ENCODE measurements at places on chromosomes 16 and 17. TPM values are rescaled to one million over a fixed set of nuclear protein-coding genes. Genes with fewer than 3 reads are reported as not detected.
A peak's percentile ranks its signal among the peaks of the same experiment; 100 is the strongest.

Gene FAM83G
- 2.8 TPM for total RNA-seq

Gene TP53TG3C
- not detected for total RNA-seq

Gene GGA3
- 28.0 TPM for total RNA-seq

Gene KRTAP1-1
- not detected for total RNA-seq

- DNase-seq = no peak
These were observed 916.9 kb upstream of the SOX9 start for GRCh38 chr17:71203953-71204352.

DNA sequence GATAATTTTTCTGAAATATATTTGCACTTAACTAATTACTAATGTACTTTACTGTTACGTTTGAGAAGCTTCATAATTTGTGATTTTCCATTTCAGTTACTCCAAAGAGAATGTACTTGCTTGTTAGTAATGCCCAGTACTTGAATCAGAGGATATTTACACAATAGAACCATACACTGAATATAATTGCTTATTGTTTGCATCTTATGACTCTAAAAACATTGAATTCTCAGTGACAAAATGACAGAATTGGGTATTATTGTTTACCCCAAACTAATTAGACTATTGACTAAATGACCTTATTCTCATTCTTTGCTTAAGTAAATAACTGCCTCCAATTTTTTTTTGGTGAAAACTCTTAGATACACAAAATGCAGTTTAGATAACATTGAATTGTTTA lies 8.9 kb downstream of the CCP110 start:
- no peak for DNase-seq

DNA sequence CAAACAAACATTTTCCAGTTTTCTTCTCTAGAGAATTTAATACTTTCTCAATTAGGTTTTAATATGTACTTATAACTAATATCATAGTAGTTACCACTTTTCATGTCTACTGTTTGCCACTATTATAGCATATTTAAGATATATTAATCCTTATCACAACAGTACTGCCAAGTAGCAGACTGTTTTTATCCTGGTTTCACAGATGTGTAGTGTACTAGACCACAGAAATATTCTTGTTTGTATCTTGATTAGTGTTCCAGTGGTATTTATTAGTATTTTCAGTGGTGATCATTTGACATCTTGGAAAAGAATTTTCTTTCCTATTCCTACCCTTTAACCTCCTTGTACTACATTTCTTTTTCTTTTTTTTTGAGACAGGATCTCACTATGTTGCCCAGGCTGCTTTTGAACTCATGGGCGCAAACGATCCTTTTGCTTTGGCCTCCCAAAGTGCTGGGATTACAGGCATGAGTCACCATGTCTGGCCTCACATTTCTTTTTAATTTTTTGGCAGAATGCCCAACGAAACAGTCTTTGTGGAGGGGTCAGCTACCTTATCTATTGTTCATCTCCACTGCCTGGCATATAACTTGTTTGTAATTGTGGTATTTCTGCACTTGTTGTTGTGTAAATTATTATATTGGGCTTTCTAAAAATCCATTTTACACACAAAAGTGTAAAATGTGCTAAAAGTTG lies 27.2 kb downstream of the MAP2K4 start:
- DNase-seq = no peak

GRCh38 chr17:65279456-65279855 lies 142.3 kb downstream of the RGS9 start:
- no peak for DNase-seq

DNA sequence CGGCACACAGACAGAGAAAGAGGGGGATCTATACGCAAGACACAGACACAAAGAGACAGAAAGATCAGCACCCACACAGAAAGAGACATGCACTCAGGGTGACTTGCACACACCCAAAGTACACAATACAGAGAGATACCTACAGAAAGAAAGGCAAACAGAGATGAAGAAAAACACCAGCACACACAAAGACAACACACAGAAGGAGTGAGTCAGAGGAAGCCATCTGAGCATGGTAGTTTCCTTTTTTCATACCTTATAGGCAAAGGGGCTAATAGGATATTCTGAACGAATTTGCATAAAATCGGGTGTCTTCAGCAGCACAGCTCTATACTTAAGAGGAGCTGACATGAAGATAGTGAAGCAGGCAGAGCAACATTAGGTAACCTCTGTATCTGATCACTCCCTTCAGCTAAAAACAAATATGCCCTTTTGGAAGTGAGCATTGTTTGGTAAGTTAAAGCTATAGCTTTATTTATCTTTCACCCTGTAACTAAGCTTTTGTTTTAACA lies 198.6 kb downstream of the AATF start:
- no peak for DNase-seq

- DNase-seq = peak; percentile 79
These were observed 60.1 kb downstream of the CYLD start for GRCh38 chr16:50802000-50802399.

GRCh38 chr17:40915721-40916256 lies 21.7 kb downstream of the KRT23 start:
- DNase-seq = no peak

GRCh38 chr16:57446531-57447185 lies 527 bp downstream of the CIAPIN1 start:
- no peak for DNase-seq

- peak; percentile 45 for DNase-seq
These were observed 3.0 kb downstream of the HIRIP3 start for GRCh38 chr16:29992344-29992967.

GRCh38 chr17:17398188-17398942 lies 78.4 kb upstream of the MED9 start:
- no peak for DNase-seq

- no peak for DNase-seq
These were observed 27.0 kb downstream of the MYO1D start for GRCh38 chr17:32849879-32850278.

DNA sequence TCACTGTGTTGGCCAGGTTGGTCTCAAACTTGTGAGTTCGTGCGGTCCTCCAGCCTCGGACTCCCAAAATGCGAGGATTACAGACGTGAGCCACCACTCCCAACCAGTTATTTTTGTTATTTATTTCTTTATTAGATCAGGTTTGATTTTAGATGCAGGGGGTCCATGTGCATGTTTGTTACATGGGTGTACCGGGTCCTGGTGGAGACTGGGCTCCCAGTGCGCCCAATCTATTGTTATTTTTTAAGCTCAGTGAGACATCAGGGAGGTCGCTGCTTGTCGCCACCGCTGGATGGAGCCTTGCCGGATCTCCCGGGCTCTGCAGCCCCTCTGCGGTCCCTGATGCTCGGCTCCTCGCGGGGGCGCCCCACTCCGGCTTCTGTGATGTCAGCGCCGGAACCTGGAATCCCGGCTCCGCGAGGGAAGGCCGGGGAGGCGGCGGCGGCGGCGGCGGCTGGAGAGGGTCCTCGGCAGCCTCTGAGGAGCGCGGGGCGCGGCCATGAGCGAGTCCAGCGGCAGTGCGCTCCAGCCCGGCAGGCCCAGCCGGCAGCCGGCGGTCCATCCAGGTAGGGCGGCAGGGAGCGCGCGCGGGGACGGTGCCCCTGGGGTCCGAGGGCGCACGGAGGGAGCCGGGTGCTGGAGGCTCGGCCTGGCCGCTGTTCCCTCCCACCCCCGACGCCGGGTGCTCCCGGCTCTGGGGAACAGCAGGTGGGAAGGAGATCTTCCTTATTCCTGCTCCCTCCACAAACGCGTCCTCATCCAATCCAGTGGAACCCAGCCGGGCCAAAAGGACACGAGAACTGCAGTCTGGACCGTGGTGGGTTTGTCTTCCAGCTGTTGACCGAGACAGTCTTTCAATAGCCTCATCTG lies at the start of gene TMC7:
Gene TMC7 (plus strand): TSS at position 370 of the 870 bp plus-strand sequence. CDS start 130 bp downstream, at position 500.
- DNase-seq = peak; percentile 87

DNA sequence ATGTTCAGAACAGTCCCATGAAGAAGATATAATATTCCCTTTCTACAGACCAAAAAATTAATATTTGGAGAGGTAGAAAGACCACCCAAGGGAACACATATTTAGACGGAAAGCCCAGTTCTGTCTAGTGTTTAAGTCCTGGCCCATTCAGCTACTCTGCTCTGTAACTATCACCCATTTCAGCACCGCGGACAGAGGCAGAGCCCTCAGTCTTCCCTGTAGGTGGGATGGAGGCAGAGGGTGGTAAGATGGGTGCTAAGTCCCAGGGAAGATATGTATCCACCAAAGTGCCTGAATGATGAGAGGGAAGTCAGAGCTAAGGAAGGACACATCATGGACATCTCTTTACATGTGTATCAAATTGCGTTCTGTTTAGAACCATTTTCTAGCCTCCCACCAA lies 27.8 kb upstream of the C16orf78 start:
- no peak for DNase-seq

GRCh38 chr16:1674751-1675664 lies 3.1 kb upstream of the JPT2 start:
- DNase-seq = no peak

GRCh38 chr16:17403156-17403809 lies 67.5 kb downstream of the XYLT1 start:
- no peak for DNase-seq

DNA sequence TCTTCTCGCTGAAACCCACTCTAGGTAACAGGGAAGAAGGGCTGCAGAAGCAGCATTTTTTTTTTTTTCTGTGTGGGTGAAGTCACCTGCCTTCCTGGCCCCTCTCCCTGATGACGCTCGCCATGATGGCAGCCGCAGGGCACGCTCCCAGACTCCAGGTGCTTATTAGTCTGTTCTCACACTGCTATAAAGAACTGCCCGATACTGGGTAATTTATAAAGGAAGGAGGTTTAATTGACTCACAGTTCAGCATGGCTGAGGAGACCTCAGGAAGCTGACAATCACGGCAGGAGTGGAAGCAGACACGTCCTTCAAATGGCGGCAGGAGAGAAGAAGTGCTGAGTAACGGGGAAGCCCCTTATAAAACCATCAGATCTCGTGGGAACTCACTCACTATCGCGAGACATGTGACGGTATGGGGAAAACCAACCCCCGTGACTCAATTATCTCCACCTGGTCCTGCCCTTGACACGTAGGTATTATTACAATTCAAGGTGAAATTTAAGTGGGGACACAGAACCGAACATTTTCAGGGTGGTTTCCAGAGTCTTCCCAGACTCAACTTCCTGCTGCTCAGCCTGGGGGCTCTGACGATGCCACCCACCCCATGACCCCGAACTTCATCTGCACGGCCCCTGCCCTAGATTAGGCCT lies 34.9 kb upstream of the NLRP1 start:
- no peak for DNase-seq

DNA sequence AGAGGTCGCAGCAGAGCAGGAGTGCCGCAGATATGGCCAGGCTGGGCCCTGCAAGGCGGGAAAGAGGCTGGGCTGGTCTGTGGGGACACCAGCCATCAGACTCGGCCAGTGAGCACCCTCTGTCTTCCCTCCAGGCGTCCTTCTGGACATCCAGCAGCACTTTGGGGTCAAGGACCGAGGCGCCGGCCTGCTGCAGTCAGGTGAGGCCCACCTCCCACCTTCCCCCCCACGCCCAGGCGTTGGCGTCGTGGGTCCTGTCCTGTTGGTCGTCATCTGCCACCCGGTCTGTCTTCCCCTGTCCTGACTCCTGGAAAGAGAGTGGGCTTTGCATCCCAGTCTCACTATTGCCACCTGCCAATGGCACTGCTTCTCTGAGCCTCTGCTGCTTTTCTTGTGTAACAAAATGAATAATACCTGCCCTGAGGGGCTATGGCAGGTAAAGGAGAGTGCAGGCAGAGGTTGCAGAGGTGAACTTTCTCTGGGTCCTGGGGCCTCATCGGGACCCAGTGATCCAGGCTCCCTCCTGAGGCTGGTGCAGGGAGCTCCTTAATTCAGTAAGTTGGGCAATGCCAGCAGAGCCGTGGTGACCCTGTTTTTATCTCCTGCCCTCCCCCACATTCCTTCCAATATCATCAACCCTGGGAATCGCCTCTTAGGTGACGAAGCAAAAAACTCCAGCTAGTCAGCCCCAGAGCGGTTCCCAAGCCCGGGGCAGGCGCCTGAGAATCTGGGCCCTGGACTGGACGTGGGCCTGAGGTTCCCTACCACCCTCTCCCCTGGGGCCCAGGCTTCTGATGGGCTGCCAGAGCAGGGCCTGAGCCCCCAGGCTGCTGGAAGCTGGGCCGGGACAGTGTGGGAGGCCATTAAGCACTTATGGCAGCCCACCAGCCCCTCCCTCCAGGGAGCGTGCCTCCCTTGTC lies 14.7 kb downstream of the SPNS2 start:
- DNase-seq = no peak

DNA sequence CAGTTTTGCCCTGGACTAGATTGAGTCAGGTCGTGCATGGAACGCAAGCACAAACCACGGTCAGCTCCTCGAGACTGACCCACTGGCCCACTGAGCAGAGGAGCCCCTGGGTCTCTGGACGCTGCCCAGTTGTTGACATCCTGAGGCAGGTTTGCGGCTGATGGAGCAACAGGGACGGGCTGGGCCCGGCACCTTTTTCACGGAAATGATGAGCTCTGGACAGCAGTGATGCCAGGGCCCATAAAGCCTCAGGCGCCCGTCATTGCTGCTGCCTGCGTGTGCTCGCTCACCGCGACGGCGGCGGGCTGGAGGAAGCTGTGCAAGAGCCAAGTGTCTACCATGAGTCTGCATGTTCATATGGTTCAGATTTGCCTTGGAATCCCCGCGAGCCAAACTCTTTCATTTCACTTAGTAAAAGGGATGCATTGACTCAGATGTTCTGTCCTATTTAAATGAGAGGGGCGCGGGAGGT lies 30.8 kb upstream of the CRISPLD2 start:
- peak; percentile 37 for DNase-seq

DNA sequence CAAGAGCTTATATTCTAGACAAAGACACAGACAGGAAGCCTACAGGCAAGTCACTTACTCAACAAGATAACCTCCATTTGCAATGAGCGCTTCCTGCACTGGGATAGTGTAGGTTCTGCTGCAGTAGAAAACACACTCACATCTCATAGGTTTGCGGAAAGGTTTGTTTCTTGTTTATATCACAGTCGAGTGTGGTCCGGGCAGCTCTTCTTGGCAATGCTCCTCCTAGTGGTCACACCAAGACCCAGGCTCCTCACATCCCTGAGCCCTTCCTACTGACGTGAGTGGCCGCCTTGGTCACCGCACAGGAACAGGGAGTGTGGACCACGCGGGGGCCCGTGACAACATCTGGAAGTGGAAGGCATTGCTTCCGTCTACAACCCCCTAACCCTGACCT lies 48.0 kb upstream of the RBFOX3 start:
- DNase-seq = no peak

GRCh38 chr16:88367560-88367959 lies 15.2 kb upstream of the ZNF469 start:
- peak; percentile 50 for DNase-seq

DNA sequence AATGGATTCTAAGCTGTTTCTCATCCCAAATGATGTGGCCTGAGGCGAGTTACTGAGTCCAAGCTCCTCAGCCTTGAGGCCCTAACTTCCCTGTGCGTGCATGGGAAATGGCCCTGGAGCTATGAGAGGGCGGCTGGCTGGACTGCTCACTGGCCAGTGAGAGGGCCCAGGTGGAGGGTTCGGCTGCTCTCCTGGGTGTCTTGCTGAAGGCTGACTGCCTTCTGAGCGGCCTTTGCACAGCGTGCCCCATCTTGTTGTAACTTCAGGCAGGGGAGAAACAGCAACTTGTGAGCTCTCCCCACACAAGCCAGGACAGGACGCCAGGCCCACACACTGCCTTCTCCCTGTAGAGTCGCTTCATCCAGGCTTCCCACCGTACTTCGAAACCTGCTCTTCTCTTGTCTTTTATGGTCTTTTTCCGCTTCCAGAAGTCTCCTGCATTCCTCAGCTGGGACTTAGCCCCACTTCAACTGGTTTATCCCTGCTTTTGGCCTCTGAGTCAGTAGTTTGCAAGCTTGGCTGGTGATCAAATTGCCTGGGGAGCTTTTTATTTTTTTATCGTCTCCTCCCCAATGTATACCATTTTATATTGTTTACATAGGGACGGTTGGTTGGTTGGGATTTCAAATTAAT lies 13.3 kb downstream of the CDH3 start:
- no peak for DNase-seq
